ENCODE measurements at places on chromosomes 1 and 21.

DNA sequence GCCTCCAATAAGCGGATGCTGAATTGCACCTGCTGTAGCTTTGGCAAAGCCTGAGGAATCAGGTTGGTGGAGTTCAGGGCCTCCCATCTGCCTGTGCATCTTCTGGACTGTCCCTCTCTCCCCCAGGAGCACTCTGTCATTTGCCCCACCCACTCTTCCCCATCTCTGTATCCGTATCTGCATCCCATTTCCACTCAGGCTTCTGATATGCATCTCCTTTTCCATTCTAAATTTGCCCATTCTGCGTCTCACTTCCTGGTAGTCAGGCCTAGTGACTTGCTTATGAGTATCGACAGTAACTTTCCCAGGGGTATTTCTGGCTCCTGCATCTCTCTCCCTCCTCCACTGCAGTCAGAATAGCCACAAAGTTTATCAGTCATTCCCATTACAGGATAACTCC, 15.6 kb downstream of the MR1 start:
- DNase-seq, result no peak

DNA sequence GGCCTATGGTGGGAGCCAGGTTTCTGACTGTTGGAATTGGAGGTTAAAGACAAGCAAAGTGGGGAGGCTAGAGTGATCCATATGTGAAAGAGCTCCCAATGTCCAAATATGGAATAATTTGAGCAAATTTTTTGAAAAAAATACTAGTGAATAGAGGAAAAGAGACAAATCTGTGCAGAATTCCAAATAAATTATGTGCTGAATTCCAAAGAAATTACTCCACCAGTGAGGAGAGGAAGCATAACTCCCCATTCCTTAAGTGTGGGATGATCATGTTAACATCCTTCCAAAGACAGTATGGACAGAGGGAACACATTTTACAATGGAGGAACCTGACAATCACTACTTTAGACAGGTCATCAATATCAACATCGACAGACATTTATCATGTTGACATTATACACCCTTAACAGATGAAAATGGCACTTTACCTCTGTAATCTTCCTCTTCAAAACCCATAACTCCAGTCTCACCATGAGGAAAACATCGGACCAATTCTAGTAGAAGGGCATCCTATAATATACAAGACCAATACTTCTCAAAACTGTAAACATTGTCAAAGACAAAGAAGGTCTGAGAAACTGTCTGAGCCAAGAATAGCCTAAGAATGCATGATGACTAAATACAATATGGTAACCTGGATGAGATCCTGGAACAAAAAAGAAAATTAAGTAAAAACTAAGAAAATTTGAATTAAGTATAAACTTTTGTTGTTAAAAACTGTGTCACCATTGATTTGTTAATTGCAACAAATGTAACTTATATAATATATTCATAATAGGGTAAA, 71.5 kb upstream of the RGS4 start:
- DNase-seq, result peak; percentile 74

GRCh38 chr1:184390889-184391288, 4.1 kb downstream of the C1orf21 start:
- no peak for DNase-seq

GRCh38 chr1:28744184-28744583, 7.4 kb downstream of the YTHDF2 start:
- DNase-seq, result no peak

DNA sequence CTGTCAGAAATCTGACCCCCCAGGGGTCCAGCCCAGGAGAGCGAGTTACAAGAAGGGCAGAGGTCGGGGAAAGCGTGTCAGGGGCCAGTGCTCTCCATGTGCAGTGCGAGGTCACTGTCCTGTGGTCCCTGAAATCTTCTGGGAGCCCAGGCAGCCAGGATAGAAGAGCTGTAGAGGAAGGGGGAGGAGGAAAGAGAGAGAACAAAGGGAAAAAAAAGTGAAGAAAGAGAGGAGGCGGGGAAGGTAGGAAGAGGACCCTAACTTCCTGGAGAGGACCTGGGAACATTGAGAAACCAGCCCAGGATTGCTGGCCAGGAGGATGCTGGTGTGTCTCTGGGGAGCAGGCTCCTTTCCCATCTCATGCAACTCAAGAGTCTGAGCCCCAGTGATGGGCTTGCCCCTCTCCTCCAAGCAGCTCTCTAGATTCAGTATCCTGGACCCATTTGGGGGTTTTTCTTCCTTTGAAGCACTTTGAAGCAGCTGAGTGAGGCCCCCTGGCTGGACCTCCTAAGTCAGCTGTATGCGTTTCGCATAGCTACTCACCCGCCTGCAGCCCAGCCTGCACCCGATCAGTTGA, 6.8 kb upstream of the INAVA start:
- no peak for DNase-seq

DNA sequence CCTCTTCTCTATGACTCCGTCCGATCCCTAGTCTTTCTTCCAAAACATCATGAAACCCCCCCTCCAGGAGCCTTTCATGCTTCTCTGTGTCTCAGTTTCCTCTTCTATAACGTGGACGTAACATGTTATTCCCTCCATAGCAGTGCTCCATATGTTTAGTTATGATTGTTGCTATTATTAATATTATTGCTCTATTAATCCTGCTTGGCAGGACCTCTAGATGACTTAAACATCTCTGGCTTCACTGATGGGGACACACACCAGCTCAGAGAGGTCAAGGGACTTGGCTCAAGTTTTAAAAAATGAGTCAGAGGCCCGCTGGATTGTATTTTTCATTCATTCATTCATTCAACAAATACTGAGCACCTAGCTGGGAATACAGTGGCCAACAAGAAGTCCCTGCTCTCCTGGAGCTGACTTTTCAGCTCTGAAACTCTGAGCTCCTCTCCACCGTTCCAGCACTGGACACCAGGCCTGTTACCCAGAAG, 404 bp upstream of the CPLANE2 start:
- DNase-seq, result peak; percentile 25

Data from fibroblast of pulmonary artery (primary cell).